ENCODE measurements at places on chromosomes 3 and 15.

GRCh38 chr15:32042269-32042972, 12.1 kb downstream of the CHRNA7 start:
- no peak for DNase-seq

DNA sequence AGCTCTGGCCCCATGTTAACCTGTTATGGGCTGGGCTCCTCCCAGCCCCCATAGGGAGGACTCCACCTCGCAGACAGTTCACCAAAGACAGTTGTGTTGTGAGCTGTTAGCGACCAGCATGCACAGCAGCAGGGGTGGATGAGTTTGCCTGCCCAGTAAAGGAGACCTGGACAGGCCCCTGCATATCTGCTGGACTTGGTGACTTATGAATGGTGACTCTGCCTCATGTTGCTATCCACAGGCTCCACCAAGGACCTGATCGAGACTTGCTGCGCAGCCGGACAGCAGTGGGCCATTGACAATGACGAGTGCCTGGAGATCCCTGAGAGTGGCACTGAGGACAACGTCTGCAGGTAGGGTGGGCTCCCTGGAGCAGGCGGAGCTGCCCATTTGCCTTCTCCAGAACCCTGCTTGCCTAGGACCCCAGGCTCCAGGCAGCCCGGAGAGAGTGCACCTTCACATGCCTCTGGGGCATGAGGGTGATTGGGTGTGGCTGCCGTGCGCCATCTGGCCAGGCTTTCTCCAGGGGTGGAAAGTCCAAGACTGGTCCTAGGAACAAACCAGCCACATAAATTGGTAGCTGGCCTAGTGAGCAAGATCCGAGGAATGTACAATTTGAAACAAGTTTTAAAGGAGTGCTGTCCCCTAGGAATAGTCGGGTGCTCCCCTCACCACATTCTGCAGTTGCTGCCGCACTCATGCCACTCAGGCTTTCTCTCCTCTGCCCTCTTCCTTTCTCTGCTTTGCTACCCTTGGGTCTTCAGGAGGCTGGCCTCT, 59.1 kb downstream of the FBLN2 start:
- DNase-seq: no peak

DNA sequence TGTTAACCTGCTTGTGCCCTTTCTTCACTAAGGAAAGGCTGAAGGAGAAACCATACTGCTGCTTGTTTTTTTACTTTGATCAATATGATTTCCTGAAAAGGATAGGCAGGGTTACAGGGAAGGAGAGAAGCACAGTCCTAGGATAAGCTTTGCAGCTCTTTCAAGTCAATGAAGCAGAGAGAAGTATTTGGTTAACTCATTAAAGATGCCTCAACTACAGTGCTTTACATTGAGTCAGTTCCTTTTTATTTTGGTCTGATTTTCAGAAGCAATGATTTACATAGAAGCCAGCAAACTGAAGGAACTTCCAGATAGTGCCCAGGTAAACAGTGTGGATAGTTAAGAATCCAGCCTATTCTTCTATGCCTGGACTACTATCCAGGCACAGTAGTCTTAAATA, 64.8 kb downstream of the ARIH1 start:
- DNase-seq: no peak

DNA sequence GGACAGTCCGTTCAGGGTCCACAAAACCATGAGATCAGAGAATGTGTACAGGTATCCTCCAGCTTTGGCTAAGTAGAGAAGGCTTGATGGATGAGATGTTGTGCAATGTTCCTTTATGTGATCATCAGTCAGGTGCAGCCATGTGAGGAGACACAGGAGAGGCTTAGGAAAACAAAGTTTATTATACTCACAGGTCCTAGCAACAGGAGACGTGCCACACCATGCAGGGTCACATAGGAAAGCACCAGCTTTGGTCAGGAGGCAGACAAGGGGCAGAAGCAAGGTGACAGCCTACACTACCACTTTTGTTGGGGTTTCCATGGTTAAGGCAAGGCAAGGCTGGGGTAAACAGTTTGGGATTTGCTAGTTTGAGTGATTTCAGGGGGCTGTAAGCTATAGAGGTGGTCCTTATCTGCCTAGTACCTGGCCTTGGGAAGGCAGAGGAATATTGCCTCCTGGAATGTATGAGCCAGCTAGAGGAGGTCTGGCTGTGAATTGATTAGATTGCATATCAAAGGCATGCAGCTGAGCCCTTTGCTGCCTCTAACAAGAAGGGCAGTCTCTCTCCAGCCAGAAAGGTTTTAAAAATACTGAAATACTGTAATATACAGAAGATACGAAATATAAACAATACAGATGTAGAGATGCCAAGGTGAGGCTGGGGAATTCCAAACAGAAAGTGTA, 248.6 kb downstream of the RYR3 start:
- DNase-seq: no peak

- DNase-seq: no peak
Measured at GRCh38 chr3:156761007-156761406, 65.1 kb upstream of the LEKR1 start.

DNA sequence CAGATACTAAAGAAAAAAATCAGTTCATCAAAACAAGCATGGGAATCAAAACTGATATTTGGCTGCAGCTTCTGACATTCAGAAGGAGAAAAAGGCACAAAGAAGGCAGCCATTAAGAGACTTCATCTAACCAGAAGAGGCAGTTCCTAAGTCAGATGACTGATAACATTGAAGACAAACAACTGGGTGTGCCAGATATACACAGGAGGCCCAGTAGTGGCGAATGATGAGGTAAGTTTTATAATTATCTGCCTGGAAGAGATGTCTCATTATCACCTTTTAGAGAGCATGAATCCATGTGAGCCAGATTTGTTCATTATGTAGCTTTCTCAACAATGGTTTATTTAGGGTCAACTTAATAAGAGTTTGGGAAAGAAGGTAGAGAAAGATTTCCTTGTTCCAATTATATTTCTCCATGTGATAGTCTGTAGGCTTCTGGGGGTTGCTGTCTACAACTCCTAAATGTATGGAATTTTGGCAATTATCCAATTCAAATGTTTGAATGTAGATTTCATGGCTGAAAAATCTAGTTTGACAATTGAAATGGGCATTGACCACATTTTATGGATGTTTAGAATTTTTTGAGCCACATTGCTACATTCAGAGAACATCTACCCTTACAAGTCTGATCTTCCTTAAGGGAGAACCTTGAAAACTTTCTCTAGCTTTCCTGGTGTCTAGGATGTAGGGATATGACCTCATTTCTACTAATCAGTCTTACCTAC, 50.4 kb upstream of the RASGRF1 start:
- DNase-seq: no peak

- DNase-seq: no peak
Measured at GRCh38 chr3:40387895-40388254, 891 bp downstream of the ENTPD3 start.

DNA sequence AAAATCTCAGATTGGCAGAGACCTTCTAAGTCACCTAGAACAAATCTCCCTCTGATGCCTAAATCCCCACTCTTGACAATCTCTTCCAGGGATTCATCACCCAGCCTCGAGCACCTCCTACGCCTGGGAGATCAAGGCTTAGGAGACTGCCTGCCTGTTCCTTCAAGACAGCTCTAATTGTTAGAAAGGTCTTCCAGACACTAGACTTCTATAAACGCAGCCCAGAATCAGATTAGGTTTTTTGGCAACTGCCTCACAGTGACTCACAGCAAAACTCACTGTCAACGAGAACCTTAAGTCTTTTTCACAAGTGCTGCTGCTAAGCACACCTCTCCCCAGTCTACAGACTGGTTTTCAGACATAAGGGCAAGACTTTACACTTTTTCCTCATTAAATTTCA, 23.1 kb downstream of the SRGAP3 start:
- no peak for DNase-seq

GRCh38 chr3:36227980-36228379, 152.3 kb upstream of the STAC start:
- no peak for DNase-seq

Measured in cortex of kidney (tissue), 1 donor.